ENCODE measurements at places on chromosomes 13 and 19.
A peak's percentile ranks its signal among the peaks of the same experiment; 100 is the strongest.

DNA sequence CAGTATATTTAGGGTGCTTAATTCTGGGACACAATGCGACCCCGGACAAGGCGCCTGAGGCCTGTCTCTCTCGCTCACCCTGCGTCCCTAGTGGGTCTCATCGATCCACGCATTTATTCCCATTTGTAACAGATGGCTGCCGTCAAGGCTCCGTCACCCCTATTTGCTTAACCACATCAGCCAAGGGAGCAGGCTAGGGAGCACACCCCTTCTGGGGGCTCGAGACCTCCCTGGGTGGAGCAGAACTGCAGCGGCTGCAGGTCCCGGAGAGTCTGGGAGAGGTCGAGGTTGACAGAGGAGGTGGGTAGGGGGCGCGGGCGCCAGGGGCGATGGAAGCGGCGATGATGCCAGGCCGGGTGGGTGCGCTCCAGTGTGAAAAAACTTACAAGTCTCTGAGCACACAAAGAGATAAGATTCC lies 507 bp downstream of the ALG5 start:
- DNase-seq = peak; percentile 16

DNA sequence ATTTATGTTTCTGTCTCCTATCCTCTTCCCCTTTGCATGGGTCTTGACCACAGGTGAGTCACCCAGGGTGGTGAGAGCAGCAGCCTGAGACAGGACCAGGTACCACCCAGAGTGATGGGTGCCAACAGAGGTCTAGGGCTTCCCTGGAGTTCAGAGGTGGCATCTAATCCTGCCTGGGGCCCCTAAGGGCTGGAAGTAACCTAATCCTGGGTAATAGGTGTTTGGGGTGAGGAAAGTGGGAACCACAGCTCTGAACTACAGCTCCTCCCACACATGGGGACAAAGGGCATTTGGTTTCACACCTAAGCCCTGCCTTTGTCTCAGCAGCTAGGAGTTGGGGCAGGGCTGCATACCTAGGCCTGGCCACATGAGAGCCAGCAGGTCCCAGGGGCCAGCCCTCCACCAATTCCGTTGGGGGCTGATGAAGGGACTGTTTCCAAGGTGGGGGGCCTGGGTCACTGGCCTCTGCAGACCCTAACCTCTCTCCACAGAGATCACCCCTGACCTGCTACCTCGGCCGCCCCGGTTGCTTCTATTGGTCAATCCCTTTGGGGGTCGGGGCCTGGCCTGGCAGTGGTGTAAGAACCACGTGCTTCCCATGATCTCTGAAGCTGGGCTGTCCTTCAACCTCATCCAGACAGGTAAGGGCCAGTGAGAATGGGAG lies 8.0 kb downstream of the SPHK2 start:
- DNase-seq = no peak

DNA sequence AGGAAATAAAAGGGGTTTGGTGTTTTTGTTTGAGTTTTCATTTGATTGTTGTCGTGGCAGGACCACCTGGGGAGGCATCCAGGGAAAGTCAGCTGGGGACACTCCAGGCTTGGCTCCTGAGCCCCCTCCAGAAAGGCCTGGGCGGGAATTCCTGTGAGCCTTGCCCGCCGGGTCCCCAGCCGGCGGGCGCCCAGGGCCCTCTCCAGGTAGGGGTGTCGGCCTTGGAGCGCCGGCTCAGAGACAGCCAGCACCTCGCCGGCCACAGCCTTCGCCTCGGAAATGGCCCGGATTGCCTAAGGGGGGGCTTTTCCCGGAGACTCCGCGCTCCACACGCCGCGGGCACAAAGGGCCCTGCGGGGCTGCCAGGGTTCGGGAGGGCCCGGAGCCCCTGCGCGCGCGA lies 125.0 kb downstream of the TNFRSF19 start:
- no peak for DNase-seq

DNA sequence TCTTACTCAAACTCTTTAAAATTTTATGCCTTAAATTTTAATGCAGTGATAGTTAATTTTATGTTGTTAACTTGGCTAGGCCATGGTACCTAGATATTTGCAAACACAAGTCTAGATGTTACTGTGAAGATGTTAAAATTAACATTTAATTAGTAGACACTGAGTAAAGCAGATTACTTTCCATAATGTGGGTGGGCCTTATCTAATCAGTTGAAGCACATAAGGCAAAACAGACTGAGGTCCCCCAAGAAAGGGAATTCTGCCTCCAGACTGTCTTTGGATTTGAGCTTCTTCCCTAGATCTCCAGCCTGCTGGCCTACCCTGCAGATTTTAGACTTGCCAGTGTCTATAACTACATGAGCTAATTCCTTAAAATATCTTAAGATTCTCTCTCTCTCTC lies 294.0 kb downstream of the ENOX1 start:
- no peak for DNase-seq

GRCh38 chr19:56966225-56966696 lies 125.7 kb upstream of the PEG3 start:
- DNase-seq = no peak

DNA sequence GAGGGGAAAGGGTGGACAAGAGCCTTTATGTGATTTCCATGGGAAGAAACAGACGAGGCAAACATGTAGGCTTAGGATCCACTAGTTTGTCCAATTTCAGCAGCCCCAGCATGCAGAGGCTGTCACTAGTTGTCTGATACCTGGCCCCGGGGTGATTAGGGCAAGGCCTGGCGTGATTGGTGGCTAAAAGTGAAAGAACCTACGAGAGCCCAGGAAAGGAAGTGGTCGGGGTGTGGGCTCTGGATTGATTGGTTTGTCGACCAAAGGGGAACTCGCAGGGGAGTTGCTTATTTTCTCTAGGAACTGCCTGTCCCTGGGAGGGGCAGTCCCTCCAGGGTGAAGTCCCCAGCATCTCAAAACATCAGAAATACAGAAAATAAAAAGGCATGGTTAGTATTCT lies 64.2 kb upstream of the UQCRFS1 start:
- peak; percentile 52 for DNase-seq

DNA sequence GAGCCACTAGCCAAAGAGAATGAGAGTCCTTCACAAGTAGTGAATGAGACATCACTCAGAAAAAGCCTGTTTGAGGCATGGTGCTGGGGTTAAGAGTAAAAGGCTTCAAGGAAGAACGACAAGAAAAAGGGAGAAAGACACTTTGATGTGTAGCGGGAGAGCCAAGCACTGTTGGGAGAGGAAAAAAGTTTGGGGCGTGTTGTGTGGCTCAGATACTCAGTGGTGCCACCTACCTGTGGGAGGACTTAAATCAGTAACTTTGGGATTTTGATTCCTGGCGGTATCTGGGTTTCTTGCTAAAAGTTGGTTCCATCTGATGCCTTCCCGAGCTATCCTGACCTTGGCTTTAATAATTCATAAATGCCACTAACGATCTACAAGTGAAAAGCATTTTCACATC lies 12.3 kb downstream of the ELSPBP1 start:
- DNase-seq = no peak

GRCh38 chr13:112119192-112120030 lies 52.5 kb downstream of the SOX1 start:
- no peak for DNase-seq

DNA sequence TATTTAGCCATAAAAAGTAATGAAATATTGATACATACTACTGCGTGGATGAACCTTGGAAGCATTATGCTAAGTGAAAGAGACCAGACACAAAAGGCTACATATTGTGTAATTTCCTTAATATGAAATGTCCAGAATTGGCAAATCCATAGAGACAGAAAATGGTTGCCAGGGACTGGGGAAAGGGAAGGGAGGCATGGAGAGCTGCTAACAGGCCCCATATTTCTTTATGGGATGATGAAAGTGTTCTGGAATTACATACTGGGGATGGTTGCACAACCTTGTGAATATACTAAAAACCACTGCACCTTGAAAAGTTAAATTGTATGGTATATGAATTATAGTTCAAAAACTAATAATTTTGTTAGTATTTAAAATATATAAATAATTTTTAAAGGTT lies 3.6 kb downstream of the IFT88 start:
- no peak for DNase-seq

GRCh38 chr13:105395041-105395440 lies 1140.4 kb downstream of the EFNB2 start:
- DNase-seq = no peak

DNA sequence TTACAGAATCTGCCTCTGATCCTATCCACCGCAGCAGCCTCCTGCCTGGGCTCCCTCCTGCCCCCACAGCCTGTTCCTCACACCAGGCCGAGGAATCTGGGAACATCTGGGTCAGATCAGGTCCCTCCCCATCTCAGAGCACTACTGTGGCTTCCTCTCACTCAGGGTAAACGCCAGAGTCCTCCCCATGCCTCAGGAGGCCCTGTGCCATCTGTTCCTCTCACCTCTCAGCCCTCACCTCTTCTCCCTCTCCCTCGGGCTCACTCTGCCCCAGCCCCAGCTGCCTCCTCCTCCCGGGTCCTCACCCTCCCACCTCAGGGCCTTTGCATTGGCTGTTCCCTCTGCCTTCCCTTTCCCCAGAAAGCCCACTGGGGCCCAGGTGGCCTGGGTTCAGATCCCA lies 18.2 kb downstream of the FCGBP start:
- DNase-seq = no peak

DNA sequence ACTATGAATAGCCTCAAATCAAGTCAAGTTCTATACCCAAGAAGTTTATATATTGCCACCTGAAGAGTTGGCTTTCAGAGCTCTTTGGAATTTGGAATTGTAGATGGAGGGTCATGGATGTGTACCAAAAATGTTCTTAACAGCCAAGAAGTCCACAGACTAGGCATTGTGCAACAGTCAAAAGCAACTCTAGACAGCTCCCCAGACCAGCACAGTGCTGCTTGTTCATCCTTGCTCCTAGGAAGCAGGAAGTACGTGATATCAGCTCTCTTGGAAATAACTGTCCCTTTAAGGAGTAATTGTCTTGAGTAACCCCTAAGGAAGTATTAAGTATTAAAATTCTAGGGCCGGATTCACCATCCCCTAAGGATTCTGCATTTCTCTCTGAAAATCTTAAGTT lies 30.7 kb upstream of the IL17D start:
- DNase-seq = no peak

DNA sequence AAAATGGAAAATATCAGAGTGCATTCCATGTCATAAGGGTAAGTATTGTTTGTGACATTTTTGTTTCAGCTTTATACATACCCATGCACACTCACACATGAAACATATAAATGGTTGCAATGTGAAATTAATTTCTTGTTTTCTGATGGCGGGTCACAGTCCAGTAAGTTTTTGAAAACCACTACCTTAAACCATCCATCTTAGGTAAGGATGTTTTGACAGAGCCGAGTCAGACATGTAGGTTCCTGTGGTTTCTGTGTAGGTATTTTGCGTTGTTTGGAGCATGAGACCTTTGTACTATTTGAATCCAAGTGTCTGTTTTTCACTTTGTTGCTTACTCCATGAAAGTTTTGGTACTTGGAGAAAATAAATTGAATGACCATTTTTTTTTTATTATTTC lies 121.7 kb downstream of the B3GLCT start:
- DNase-seq = no peak

DNA sequence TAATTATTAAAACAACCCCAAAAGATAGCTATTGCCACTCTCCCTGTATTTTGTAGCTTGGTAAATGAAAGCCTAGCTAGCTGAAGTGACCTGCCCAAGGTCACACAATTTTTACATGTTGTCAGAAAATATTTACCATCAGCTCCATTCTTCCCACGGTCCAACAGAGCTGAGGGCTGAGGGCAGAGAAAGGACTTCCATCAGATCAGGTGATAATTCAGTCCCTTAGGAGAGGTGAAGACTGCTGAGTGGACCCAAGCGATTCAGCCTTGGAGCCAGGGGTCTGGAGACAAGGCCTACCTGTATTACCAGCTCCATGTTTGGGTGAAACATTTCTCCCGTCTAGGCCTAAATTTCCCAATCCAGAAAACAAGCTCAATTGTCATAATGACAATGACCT lies 149.5 kb upstream of the TSHZ3 start:
- no peak for DNase-seq
